ENCODE measurements at places on chromosomes 1 and 21. TPM values are rescaled to one million over a fixed set of nuclear protein-coding genes. Genes with fewer than 3 reads are reported as not detected.

GRCh38 chr21:33359446-33359845 lies 34.7 kb downstream of the IFNAR1 start:
- no peak for DNase-seq

DNA sequence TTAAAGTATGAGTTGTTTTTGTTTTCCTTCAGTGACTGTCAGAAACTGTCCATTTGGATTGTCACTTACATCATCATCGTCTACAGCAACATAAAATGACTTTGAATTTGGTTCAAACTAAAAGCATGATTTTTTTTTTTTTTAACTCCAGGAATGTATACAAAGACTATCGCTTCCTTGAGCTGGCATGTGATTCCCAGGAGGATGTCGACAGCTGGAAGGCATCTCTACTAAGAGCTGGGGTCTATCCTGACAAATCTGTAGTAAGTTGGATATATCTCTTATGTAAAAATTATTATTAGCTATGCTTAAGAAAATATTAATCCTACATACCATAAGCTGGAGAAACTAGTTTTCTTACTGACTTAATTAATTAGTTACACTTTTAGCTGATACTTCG lies 111.9 kb upstream of the C1orf105 start:
- DNase-seq, result no peak

GRCh38 chr1:115142616-115143015 lies 53.3 kb upstream of the TSPAN2 start:
- DNase-seq, result no peak

DNA sequence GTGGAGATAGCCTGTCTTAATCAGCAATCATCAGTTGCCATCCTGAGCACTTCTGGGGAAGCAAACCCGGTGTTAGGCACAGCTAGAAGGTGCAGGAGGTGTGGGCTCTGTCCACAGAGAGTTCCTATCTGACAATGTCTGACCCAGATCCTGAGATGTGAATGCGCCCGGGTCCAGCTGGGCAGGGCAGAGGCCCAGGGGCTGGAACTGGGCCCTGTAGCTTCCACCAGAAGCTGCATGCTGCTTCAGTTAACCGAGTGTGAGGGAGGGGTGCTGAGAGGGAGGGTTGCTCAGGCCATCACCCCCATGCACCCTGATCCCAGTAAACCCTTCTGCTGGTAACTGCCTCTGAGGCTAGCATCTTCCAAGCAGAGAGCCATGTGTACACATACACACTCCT lies 42.2 kb downstream of the KIF21B start:
- no peak for DNase-seq

DNA sequence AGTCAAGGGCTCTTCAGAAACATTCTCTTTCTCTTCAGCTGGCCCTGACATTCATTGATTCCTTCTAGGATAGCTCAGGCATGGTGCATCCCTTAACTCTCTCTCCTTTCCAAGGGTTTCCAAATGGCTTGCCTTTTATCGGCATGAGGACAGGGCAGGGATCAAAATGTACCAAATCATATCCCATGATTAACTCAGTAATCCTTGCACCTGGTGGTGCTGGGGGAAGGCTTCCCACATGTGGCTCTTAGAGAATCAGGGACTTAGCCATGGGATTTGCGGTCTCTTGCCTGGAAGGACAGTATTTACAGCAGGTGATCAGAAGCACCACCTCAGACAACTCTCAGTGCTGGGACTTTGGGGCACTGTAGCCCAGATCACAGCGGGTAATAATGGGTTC lies 46.2 kb upstream of the EDEM3 start:
- no peak for DNase-seq

- DNase-seq, result no peak
Observed at GRCh38 chr1:213761845-213762407, 225.8 kb upstream of the PROX1 start.

- no peak for DNase-seq
Observed at GRCh38 chr21:36640174-36640720, 58.7 kb upstream of the SIM2 start.

- DNase-seq, result no peak
Observed at GRCh38 chr1:110174961-110175360, 24.7 kb downstream of the SLC6A17 start.

GRCh38 chr1:95145493-95145892 lies 28.3 kb downstream of the TLCD4 start:
- no peak for DNase-seq

- peak; percentile 11 for DNase-seq
Observed at GRCh38 chr1:29632806-29633615, 396.7 kb downstream of the PTPRU start.

- no peak for DNase-seq
Observed at GRCh38 chr1:168161459-168161858, 17.3 kb upstream of the TIPRL start.

- DNase-seq, result peak; percentile 40
Observed at GRCh38 chr1:7042322-7043190, 257.3 kb downstream of the CAMTA1 start.

GRCh38 chr1:98366343-98366742 lies 295.2 kb upstream of the SNX7 start:
- no peak for DNase-seq

GRCh38 chr1:235275836-235276235 lies 52.1 kb downstream of the ARID4B start:
- DNase-seq, result no peak

DNA sequence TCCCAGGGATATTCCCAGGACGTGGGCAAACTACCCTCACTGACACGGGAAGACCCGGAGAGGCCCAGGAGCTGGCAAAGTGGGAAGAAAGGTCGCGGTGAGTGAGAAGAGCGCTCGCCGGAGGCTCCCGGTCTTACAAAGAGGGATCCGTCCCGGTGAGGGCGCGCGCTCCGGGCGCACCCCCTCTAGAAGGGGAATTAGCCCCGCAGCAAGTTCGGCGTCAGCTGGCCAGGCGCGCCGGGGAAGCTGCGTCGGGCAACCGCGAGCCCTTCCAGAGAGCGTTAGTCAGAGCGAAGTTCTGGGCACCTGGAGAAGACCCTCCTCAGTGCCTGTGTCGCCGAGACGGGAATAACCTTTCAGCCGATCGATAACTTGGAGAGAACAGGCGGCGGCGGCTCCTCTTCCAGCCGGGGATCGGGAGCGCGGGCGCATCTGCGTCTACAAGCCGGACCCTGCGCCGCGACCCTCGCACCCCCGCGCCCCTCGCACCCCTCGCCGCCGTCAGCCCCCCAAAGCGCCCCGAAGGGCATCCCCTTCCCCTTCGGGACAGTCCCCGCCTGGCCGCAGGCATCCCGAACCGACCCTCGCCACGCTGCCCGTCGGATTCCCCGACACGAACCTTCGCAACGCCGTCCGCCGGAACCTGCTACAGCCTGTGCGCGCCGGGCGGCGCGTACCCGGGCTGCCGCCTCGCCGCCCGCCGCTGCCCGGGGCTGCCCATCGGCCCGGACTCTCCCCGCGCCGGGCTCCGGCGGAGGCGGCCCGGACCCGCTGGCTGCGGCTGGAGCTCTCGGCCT lies 485 bp downstream of the SIPA1L2 start:
- no peak for DNase-seq

The RPS8 gene
- polyA plus RNA-seq, result 1,947 TPM

The AADACL3 gene
- polyA plus RNA-seq, result not detected

The SIM2 gene
- 26.9 TPM for polyA plus RNA-seq

The STUM gene
- polyA plus RNA-seq, result 2.6 TPM

The TBCE gene
- 69.3 TPM for polyA plus RNA-seq

The RHOU gene
- polyA plus RNA-seq, result 14.3 TPM

The LCE3D gene
- not detected for polyA plus RNA-seq

The JUN gene
- polyA plus RNA-seq, result 111 TPM

The PAQR6 gene
- polyA plus RNA-seq, result 6.0 TPM

The OR2T6 gene
- polyA plus RNA-seq, result not detected

The NSUN4 gene
- polyA plus RNA-seq, result 28.5 TPM

The RXRG gene
- polyA plus RNA-seq, result 3.3 TPM
